ENCODE measurements at places on chromosomes 3 and 15. TPM values are rescaled to one million over a fixed set of nuclear protein-coding genes. Genes with fewer than 3 reads are reported as not detected.

GRCh38 chr15:69556344-69556743 is 103.7 kb downstream of the RPLP1 start:
- DNase-seq = no peak

DNA sequence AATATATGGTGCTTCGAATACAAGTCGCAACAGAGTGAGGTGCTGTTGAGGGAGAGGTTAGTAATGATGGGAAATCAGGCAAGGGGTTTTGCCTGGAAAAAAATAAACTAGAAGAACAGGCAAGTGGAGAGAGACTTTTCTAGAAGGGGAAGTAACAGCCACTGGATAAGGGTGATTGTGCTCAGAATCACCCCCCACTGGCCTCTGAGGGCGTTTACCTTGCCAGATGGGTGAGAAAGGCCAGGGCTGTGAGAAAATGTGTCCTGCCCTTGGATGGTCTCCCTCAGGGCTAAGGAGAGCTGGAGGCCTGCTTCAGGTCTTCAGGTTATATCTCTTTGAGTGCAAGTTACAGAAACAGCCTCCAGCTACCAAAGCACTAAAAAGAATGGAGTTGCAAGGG is 151.8 kb downstream of the MEX3B start:
- no peak for DNase-seq

Gene FSD2
- total RNA-seq = not detected

- DNase-seq = no peak
Observed at GRCh38 chr15:59052915-59053407, 52.0 kb upstream of the CCNB2 start.

Gene SH2D7
- total RNA-seq = not detected

DNA sequence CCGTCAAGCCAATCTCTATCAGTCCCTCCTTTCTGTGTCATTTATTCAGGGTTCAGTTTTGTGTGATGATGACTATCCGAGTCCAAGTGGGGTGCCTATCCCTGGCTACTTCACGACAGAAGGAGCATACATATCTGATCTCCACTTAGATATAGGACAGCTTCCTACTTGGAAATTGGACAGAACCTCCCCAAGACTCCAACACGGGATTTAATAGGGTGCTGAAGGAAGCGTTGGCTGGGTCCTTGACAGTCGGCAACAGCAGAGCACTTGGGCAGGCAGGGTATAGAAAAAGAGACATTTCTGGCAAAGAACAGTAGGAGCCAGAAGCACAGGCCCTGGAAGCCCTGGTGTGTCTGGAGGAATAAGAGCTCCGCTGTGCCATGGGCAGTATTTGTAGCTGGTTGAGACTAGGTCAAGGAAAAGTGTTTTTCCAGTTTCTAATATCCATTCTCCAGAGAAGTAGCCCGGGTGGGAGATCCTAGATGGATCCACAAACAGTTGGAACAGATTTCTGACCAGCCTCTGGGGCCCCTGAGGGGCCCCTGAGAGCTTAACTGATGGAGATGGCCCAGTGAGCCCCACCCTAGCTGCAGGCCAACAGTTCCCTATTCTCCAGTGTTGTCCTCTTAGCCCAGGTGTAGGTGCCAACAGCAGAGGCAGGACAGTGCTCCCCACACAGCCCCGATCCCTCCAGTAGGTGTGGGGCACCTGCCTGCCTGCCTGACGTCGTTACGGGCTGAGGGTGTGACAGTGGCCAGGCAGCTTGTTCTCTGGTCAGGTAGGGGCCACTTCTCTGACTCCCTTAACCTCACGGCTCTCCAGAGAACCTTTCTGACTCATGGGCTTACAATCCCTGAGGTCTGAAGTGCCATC is 130.8 kb downstream of the CHCHD6 start:
- DNase-seq = peak; percentile 57

GRCh38 chr15:81053621-81054020 is 52.9 kb downstream of the TLNRD1 start:
- DNase-seq = no peak

Gene SLCO3A1
- 4.0 TPM for total RNA-seq

Gene CLDN18
- total RNA-seq = 0.26 TPM

Gene CCR9
- total RNA-seq = not detected

Gene APBA2
- 25.7 TPM for total RNA-seq

GRCh38 chr3:38131621-38132369 is 5.1 kb downstream of the ACAA1 start:
- DNase-seq = no peak

- DNase-seq = no peak
Observed at GRCh38 chr15:101246824-101247745, 4.8 kb downstream of the CHSY1 start.

Gene ITIH1
- not detected for total RNA-seq

DNA sequence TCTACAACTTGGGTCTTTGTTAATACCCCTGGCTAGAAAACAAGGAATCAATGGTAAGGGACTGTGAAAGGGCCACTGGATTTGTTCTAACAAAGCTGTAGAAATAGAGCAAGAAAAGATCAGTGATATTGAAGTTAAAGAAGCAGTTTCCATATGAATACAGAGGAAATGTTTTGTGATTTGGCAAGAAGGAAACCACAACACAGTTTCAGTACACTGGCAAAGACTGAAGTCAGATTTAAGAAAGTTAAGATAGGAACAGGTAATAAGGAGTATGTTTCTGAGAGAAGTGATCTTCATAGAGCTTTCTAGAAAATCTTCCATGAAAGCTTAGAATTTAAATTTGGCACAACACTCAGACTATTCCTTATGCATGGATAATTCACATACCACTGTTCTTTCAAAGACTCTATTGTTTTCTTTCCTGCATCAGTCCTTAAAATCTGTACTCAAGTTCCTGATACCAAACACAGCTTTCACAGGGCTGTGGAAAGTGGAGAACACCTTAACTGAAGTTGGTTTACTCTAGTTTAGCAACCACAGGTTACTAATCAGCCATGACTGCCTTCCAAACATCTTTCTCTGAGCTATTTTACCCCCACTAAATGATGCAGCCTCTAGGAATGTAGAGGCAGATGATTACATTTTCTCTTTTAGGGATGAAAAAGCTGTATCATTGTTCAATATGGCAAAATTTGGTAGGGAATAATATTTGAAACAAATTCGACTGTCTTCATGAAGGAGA is 32.4 kb upstream of the ALCAM start:
- DNase-seq = peak; percentile 13

Measured in A172 (cell line).